CD8-positive, alpha-beta memory T cell (primary cell): ENCODE measurements at places on chromosomes 5 and 9. TPM values are rescaled to one million over a fixed set of nuclear protein-coding genes. Genes with fewer than 3 reads are reported as not detected.

Gene BARHL1
- not detected for polyA plus RNA-seq

Gene GABRA6
- not detected for polyA plus RNA-seq

Gene CARTPT
- not detected for polyA plus RNA-seq

Gene C5orf58
- polyA plus RNA-seq, result 0.99 TPM

Gene PITX1
- not detected for polyA plus RNA-seq

Gene TRIM36
- not detected for polyA plus RNA-seq

Gene DTWD2
- 4.2 TPM for polyA plus RNA-seq

Gene P4HA2
- not detected for polyA plus RNA-seq

Gene EHMT1
- polyA plus RNA-seq, result 37.0 TPM

Gene F2RL2
- polyA plus RNA-seq, result 0.49 TPM

Gene SLC2A6
- polyA plus RNA-seq, result 4.0 TPM

Gene ST6GALNAC4
- 28.7 TPM for polyA plus RNA-seq

Gene HRCT1
- polyA plus RNA-seq, result not detected

Gene PAEP
- not detected for polyA plus RNA-seq

Gene GALT
- 42.8 TPM for polyA plus RNA-seq

Gene CCDC192
- polyA plus RNA-seq, result not detected

Gene REEP5
- 121 TPM for polyA plus RNA-seq

Gene ARSI
- polyA plus RNA-seq, result not detected

Gene CCDC180
- polyA plus RNA-seq, result 0.38 TPM

Gene AQP7
- not detected for polyA plus RNA-seq

Gene SLC22A4
- 0.15 TPM for polyA plus RNA-seq

Gene SEC24A
- polyA plus RNA-seq, result 8.1 TPM

Gene SLC6A19
- not detected for polyA plus RNA-seq

Gene NR3C1
- polyA plus RNA-seq, result 85.5 TPM

Gene LOX
- not detected for polyA plus RNA-seq

Gene HINT2
- 69.4 TPM for polyA plus RNA-seq

Gene SLC25A2
- polyA plus RNA-seq, result not detected

Gene C8G
- not detected for polyA plus RNA-seq

Gene SURF6
- polyA plus RNA-seq, result 15.1 TPM
